Stimulated activated naive CD4-positive, alpha-beta T cell treated with Interleukin-2 at 50 U/mL for 16 hours (primary cell): ENCODE measurements at places on chromosomes 7 and 10.

GRCh38 chr7:129386506-129386905 is 47.7 kb upstream of the STRIP2 start:
- DNase-seq: no peak

DNA sequence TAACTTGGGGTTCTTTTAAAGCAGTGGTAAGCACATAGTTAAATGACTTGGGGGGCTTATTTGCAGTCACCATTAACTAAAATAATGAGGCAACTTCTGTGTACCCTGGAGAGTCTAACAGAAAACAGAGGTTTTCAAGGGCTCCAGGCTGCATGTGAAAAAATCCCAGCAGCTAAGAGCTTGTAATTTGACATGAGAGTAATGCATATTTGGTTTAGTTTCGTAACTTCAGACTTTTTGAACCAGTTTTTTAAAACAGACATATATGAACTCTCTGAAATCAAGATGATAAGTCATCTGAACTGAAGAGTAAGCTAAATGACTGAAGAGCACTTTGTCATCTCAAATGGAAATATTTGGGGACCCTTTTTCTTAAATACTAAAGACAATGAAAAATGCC is 40.2 kb upstream of the IFRD1 start:
- no peak for DNase-seq

GRCh38 chr7:108285003-108285368 is 154.8 kb upstream of the LAMB4 start:
- no peak for DNase-seq

DNA sequence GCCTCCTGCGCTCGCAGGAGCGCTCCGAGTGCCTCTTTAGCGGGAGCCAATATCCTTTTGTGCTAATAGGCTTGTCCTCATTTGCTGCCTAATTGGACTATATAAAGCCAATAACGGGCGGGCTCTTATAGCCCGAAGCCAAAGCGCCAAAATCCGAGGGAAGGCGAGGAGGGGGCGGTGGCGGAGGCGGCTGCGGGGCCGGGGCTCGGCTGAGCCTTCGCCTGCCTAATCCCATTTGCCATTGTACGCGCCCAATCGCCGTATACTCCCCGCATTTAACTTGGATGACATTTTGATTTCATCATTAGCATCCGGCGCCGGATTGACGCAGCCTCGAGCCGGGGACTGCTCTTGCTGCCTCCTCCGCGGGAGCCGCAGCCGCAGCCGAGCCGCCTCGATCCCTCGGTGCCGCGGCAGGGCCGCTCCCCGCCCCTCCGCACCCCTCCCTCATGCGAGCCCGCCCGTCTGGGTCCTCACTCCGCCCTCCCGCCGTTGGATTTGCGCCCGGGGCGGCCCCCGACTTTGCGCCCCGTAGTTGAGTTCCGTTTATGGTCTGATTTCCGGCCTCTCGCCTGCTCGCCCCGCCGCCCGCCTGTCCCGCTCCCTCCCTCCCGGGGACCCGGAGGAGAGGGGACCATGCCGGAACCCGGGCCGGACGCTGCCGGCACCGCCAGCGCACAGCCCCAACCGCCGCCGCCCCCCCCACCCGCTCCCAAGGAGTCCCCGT is at the start of gene HMX3:
TSS of gene HMX3 (plus strand) at position 556 of the 727 bp plus-strand sequence. CDS start at position 637, 81 bp downstream.
- DNase-seq: no peak

- DNase-seq: no peak
Observed at GRCh38 chr7:70616211-70616610, 515.7 kb upstream of the GALNT17 start.
